ENCODE measurements at places on chromosomes 4 and X. TPM values are rescaled to one million over a fixed set of nuclear protein-coding genes. Genes with fewer than 3 reads are reported as not detected.

DNA sequence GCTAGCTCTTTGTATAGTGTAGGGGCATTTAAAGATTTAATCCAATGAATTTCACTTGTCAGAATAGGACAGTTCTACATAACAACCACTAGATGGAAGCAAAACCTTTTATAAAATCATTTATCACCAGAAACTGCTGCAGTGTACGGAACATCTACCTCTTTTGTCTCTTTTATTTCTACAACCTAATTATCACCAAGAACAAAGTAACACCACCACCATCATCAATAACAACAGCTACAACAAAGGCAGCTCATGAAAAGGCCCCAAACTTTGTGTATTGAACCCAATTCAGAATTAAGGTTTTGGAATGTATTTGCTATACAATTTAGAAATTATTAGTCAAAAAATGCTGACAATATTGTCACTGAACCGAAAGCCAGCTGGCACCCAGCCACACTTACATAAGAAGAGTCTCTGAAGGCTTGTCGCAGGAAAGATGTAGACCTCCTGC, 260.9 kb upstream of the RPS6KA3 start:
- peaks cover 20% of the 10 kb centered on the region for H3K4me1 ChIP-seq
- no peak overlapping the region for H3K4me3 ChIP-seq
- no peak overlapping the region for H3K27ac ChIP-seq
- no peaks in the 10 kb centered on the region for H3K36me3 ChIP-seq
- DNase-seq, result no peak
- peaks cover 17% of the 10 kb centered on the region for H3K27me3 ChIP-seq

GRCh38 chr4:20422398-20422797, 170.7 kb downstream of the SLIT2 start:
- no peak overlapping the region for H3K4me3 ChIP-seq
- peak; percentile 49 for DNase-seq
- H3K36me3 ChIP-seq, result no peaks in the 10 kb centered on the region
- H3K27me3 ChIP-seq, result peaks cover 6% of the 10 kb centered on the region

DNA sequence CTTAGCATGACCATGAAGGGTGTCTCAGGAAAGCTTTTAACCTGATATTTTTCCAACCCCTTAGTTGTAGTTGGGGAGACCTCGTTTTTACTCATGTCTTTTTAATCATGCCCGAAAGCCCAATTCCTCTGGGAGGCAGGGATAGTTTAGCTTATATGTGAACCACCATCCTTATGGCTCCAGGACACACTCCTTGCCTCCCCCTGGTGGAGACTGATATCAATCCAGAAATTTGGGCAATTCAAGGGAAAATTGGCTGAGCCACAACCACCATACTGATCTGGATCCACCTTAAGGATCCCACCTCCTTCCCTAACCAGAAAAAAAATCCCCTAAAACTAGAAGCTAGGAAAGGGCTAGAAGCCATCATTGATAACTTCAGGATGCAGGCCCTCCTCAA, 13.4 kb upstream of the COL25A1 start:
- DNase-seq, result no peak
- H3K27me3 ChIP-seq, result peaks cover 7% of the 10 kb centered on the region
- no peaks in the 10 kb centered on the region for H3K36me3 ChIP-seq
- no peak overlapping the region for H3K27ac ChIP-seq
- H3K4me1 ChIP-seq, result no peaks in the 10 kb centered on the region

Gene C4orf51
- total RNA-seq, result not detected

DNA sequence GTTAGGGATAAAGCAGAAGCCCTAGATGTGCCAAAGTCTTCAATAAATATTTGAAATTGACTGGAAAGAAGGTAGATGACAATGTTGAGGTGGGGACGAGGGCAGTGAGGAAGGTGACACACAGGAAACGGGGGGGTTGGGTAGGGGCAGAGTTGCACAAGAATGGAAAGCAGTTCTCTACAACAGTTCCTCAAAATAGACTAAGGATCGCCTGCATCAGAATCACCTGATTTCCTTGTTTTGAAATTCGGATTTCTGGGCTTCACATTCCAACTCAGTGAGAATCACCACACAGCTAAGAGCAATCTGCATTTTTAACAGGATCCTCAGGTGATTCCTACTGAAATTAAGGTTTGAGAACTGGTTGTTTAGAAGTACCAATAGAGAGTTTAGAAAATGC, 70.6 kb downstream of the ARFIP1 start:
- peak; percentile 56 for DNase-seq
- peaks cover 23% of the 10 kb centered on the region for H3K36me3 ChIP-seq
- no peak overlapping the region for H3K27ac ChIP-seq
- H3K4me3 ChIP-seq, result no peak overlapping the region
- H3K27me3 ChIP-seq, result no peaks in the 10 kb centered on the region
- H3K4me1 ChIP-seq, result peaks cover 20% of the 10 kb centered on the region

DNA sequence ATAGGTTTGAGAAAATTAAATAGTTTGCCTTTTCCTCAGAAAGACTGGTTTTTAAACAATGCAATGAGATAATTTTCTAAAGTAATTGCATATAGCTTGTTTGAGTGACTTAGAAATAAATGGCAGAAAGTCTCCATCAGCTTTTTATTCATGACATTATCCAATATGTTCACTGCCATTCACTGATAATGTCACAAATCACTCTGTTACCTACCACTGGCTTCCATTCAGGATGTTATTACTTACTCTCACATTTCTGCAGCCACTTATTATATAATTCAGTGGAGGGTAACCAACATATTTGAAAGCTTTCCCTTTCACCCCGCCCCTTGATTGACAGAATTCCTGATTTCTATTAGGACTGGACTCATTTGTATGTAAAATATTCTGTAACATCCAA, 1583.5 kb downstream of the PCDH18 start:
- no peaks in the 10 kb centered on the region for H3K4me1 ChIP-seq
- H3K27me3 ChIP-seq, result no peaks in the 10 kb centered on the region
- no peak for DNase-seq
- H3K36me3 ChIP-seq, result no peaks in the 10 kb centered on the region

DNA sequence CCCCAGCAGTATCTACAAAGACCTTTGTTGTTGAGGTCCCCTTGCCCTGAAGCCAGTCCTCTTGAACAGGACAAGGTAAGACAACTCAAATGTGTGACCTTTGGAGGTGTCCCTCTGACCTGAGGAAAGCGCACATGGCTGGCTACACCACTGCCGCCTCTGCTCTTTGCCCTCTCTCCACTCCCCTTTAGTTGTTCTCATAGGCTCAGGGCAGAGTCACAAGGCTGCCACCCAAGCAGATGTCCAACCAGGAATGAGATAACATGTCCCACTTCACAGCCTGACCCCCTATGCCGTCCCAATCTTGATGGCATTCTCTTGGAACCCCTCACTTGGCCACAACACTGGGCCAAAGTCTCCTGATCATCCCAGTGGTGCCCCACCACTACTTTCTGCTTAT, 46.3 kb downstream of the APLN start:
- H3K36me3 ChIP-seq, result no peaks in the 10 kb centered on the region
- peaks cover 21% of the 10 kb centered on the region for H3K4me1 ChIP-seq
- no peak overlapping the region for H3K27ac ChIP-seq
- peaks cover 2% of the 10 kb centered on the region for H3K27me3 ChIP-seq

Gene NSUN7
- total RNA-seq, result not detected

- DNase-seq, result no peak
- no peak overlapping the region for H3K27ac ChIP-seq
- no peaks in the 10 kb centered on the region for H3K27me3 ChIP-seq
- no peaks in the 10 kb centered on the region for H3K4me1 ChIP-seq
Observed at GRCh38 chr4:158536833-158537232, 15.2 kb downstream of the RXFP1 start.

DNA sequence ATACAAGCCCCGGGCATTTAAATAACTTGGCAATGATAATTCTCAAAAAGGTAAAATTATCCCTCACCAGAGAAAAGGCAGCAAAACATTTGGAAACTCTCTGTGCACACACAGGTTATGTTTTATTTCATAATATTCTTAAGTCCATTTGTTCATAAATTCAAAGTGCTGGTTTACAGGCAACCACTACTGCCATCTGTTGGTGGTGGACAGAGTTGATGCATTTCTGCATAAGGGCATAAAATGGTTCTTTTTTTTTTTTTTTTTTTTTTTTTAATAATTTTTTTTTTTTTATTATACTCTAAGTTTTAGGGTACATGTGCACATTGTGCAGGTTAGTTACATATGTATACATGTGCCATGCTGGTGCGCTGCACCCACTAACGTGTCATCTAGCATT, 31.5 kb upstream of the IL21 start:
- H3K4me1 ChIP-seq, result no peaks in the 10 kb centered on the region
- H3K27ac ChIP-seq, result no peak overlapping the region
- peak; percentile 62 for DNase-seq
- no peak overlapping the region for H3K4me3 ChIP-seq
- H3K27me3 ChIP-seq, result no peaks in the 10 kb centered on the region

DNA sequence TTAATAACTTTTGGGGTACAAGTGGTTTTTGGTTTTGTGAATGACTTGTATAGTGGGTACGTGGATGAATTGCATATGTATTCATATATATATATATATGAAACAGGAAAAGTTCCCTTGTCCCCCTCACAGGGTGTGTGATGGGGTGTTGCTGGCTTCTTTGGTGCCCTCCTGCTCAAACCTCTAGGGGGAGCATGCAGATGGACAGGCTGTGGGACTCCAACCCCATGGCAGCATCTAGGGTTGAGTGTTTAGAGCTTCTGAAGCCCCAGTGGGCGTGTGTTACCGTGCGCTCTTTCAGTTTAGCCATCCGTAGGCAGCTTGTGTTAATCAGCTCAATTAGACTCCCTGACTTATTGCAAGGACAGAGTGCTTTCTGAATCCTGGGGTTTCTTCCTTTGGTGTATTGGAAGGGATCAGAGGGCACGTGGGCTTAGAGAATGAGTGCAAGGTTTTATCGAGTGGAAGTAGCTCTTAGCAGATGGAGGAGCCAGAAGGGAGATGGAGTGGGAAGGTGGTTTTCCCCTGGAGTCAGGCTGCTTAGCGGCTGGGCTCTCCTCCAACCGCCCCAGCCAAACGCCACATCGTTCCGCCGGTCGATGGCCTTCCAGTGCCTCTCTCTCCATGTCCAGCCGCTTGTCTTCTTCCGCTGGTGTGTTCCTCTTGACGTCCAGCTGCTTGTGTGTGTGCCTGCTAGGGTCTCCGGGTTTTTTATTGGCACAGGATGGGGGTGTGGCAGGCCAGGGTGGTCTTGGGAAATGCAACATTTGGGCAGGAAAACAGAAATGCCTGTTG, 674.4 kb upstream of the LCORL start:
- H3K4me1 ChIP-seq, result no peaks in the 10 kb centered on the region
- no peak overlapping the region for H3K4me3 ChIP-seq
- no peak overlapping the region for H3K27ac ChIP-seq
- no peaks in the 10 kb centered on the region for H3K27me3 ChIP-seq

Gene GLRA2
- not detected for total RNA-seq

Gene ARHGEF9
- total RNA-seq, result 27.3 TPM

Gene NHS
- 0.81 TPM for total RNA-seq

- no peaks in the 10 kb centered on the region for H3K36me3 ChIP-seq
- no peak overlapping the region for H3K4me3 ChIP-seq
- H3K27me3 ChIP-seq, result no peaks in the 10 kb centered on the region
- no peak overlapping the region for H3K27ac ChIP-seq
Observed at GRCh38 chr4:157010630-157011029, 39.0 kb upstream of the PDGFC start.

DNA sequence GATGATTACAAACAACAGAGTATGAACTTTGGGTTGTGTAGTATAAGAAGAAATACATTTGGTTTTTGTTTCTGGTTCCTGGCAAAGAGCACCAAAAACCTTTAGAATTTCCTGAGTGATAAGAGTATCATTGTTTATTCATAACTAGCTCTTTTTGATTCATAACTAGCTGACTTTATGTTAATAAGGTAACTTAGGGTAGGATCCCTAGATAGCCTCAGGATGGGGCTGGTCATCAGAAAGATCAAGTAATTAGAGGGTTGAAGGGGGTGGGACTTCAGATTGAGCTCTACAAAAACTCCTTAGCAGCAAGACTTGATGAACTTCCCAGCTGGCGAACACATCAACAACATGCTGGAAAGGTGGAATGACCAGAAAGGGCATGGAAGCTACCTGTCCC, 166.5 kb downstream of the SCFD2 start:
- H3K27ac ChIP-seq, result no peak overlapping the region
- DNase-seq, result no peak
- no peak overlapping the region for H3K4me3 ChIP-seq
- peaks cover 2% of the 10 kb centered on the region for H3K36me3 ChIP-seq

DNA sequence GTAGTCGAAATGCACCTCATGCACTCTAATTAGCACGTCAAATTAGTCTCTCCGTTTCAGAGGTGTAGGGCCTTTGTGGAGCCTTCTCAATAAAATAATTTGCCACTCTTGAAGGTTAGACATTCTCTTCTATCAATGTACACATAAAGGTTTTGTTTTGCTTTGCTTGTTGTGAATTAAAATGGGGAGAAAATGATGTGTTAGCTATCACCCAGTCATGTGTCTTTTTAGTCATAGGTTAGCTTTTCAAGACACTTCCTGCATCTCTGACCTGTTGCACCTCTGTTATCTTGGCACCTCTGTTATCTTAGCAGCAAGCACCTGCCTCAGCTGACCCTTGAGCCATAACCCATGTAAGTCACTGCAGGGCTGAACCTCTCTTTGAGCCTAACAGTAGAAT, 936 bp downstream of the TMEM144 start:
- H3K27me3 ChIP-seq, result peaks cover 20% of the 10 kb centered on the region
- no peak overlapping the region for H3K27ac ChIP-seq
- DNase-seq, result no peak
- peaks cover 18% of the 10 kb centered on the region for H3K4me1 ChIP-seq

Gene TEX13B
- not detected for total RNA-seq

Gene PDE5A
- 0.13 TPM for total RNA-seq

GRCh38 chr4:99875071-99875470, 19.2 kb downstream of the LAMTOR3 start:
- no peaks in the 10 kb centered on the region for H3K4me1 ChIP-seq
- no peak for DNase-seq
- H3K27me3 ChIP-seq, result no peaks in the 10 kb centered on the region
- H3K36me3 ChIP-seq, result peaks cover 26% of the 10 kb centered on the region
- H3K27ac ChIP-seq, result no peak overlapping the region
- no peak overlapping the region for H3K4me3 ChIP-seq

DNA sequence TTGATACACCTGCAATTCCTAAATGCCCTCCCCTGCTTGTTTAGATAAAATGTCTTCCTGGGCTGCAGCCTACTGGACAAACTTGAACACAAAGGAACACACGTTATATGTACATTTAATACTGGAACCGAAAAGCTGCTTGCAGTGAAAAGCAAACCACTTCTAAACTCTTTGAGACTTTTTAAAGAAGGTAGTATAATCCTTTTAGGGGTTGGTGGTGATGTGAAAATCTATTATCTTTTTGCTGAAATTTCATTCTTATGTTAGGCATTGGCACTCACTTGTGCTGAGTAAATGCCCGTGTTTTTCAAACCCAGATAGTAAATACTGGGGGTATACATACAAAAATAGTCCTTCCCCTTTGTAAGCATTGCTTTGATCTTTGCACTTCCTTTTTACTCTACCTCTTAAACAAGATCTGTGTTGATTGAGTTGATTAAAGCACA, 2.2 kb downstream of the NFKB1 start:
- H3K4me3 ChIP-seq, result peak overlapping the region; percentile 88
- DNase-seq, result no peak
- H3K27me3 ChIP-seq, result no peaks in the 10 kb centered on the region
- peaks cover 43% of the 10 kb centered on the region for H3K4me1 ChIP-seq
- peaks cover 45% of the 10 kb centered on the region for H3K36me3 ChIP-seq
- H3K27ac ChIP-seq, result peak overlapping the region; percentile 81
